ENCODE measurements at places on chromosomes 16 and 17.

DNA sequence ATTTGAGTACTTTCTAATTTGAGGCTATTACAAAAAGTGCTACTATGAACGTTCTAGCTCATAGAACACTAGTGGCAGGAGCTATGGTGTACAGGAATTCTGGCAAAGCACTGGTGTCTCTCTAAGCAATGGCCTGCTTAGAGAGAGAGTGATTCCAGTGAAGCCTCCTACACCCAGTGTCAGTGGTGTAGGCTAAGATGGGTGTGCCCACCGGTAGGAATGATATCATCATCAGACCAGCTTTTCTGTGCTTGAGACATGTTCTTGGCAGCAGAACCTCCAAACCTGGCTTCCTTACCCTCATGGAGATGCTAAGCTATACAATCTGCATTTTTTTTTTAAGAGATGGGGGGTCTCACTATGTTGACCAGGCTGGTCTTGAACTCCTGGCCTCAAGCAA is 370.3 kb downstream of the SOX9 start:
- DNase-seq, result no peak

DNA sequence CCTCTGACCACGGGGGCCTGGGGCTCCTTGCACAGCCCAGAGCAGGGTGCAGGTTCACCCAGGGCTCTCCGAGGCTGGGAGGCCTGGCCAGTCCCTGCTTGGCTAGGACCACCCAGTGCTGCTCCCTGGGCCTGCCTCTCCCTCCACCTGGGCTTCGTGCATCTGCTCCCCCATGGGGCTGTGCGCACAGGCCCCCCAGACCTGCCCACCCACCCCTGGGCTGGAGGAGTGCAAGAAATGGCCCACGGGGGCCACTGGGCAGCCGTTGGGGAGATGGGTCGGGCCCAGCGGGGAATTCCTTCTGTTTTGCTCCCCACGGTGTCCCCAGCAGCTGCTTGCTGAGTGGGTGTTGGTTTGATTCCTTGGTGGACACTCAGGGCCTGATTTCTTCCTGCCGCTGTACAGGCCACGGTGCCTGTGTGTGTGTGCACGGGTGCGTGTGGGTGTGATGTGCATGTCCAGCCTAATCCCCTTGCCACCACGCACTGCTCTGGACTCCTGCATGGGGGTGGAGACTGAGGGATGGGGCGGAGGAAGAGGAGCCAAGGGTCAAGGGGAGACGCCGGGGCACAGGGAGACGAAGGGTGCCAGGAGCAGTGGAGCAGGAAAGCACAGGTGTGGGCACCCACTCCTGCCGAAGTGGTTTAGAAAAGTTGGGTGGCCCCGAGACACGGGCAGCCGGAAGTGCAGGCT is 8.5 kb downstream of the PRSS27 start:
- no peak for DNase-seq

DNA sequence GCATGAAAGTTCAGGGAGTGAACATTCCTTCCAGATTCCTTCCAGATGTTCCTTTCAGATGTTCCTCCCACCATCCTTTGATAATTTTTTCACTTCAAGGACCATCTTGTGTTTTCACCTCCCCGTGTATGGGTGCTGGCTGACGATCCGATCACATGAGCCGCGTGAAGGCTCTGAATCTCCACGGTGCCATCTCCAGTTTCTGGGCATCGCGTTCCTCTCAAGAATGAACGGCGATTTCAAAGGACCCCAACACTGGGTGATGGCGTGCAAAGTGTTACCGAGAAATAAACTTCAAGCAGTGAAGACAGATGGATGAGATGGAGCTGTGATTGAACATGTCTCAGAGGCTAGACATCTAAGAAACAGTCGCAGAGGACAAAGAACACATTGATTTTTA is 245.3 kb downstream of the GSG1L start:
- no peak for DNase-seq

DNA sequence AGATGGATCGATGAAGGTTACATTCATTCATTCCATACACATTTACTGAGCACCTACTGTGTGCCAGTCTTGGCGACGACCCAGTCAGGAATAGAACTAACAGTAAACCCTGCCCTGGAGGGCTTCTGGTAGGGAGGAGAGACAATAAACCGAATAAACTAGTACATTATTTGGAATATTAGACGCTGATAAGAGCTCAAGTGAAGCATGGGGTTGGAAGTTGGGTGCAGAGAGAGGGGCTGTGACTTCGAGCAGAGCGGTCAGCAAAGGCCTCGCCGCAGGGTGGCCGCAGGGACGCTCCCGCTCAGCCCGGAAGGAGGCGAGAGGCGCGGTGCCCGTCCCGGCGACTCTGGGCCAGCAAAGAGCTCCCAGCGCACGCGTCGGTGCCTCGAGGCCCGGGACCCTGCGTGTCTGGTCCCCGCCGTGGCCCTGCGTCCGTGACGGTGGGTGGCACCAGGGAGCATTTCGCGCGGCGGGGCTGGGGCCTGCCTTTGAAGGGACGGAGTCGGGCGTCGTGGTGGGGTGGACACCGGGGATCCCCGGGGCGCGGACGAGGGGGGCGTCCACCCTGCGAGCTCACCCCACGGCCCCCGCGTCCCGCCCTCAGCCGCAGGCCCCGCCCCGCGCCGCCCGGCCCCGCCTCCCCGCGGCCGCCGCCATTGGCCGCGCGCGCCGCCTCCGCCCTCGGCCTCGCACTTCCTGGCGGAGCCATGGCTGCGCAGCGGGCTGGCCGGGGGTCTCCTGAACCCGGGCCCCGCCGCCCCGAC is at the start of gene KLHL36:
KLHL36 (plus strand) TSS at position 684 of the 767 bp plus-strand sequence. CDS start 2,357 bp downstream, outside the sequence.
- peak; percentile 10 for DNase-seq

GRCh38 chr17:29761040-29761761 is 138.5 kb upstream of the CORO6 start:
- DNase-seq, result peak; percentile 25

GRCh38 chr17:57294629-57295501 is 38.5 kb downstream of the MSI2 start:
- peak; percentile 86 for DNase-seq

GRCh38 chr16:65071433-65072311 is 50.2 kb downstream of the CDH11 start:
- no peak for DNase-seq

- DNase-seq, result no peak
These were observed 616.9 kb upstream of the SOX9 start for GRCh38 chr17:71503710-71504465.

GRCh38 chr17:76434870-76435269 is 18.1 kb downstream of the UBE2O start:
- DNase-seq, result no peak

DNA sequence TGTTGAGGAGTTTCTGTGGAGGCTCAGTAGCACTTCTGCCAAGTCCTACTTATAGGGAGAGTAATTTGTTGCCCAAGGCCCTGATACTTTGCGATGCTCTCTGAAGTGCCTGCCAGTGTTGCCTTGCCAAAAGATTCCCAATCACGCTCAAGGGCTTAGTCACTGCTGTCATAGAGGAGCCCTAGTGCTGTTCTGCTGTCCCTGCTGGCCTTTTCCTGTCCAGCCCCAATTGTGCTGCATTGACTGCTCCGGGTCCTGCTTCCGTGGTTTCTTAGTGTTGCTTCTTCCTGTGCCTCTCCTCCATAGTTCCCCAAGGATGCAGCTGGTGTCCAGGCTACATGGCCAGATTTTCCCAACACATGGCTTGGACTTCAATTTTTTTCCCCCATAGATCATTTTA is 13.9 kb downstream of the NUP93 start:
- DNase-seq, result no peak

- DNase-seq, result peak; percentile 7
These were observed 38.2 kb downstream of the KSR1 start for GRCh38 chr17:27494192-27495091.

Measured in NCI-H1105 treated with DMSO at 0.1 percent for 48 hours (cell line).